ENCODE measurements at places on chromosomes 5 and 9. TPM values are rescaled to one million over a fixed set of nuclear protein-coding genes. Genes with fewer than 3 reads are reported as not detected.

- DNase-seq: no peak
These were observed 116.9 kb downstream of the ARRDC3 start for GRCh38 chr5:91266184-91266705.

GRCh38 chr5:66987949-66988838 is 208.4 kb downstream of the CD180 start:
- no peak for DNase-seq

Gene LEAP2
- 0.31 TPM for polyA plus RNA-seq

DNA sequence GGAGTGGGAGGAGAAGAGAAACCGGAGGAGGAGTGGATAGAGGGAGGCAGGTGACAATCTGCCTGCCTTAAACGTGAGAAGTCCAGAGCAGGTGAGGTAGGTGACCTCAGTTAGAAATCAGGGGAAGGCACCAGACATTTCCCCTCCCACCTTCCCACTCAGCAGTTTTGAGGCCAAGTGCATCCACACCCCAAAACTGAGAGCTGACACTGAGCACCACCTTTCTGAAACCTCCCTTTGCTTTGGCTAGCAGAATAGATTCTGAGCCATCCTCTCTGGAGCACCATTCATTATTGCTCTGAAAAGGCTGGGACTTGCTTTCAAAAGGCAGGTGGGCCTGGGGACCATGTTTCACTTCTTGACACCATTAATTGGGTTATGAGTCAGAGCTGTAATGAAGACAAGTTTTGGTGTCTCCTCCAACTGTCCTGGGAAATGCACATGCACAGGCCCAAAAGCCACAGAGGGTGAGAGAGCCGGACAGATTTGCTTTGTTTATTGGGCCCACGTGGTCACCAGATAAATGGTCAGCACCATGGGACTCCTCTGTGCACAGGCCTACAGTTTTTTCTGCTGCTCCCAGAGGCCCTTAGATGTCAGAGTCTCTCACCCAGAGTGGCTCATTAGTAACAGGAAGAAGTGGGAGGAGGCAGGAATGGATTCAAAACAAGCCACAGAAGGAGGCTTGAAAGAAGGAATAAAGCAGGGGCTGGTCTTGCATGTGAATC is 314.7 kb downstream of the TLE1 start:
- DNase-seq: no peak

DNA sequence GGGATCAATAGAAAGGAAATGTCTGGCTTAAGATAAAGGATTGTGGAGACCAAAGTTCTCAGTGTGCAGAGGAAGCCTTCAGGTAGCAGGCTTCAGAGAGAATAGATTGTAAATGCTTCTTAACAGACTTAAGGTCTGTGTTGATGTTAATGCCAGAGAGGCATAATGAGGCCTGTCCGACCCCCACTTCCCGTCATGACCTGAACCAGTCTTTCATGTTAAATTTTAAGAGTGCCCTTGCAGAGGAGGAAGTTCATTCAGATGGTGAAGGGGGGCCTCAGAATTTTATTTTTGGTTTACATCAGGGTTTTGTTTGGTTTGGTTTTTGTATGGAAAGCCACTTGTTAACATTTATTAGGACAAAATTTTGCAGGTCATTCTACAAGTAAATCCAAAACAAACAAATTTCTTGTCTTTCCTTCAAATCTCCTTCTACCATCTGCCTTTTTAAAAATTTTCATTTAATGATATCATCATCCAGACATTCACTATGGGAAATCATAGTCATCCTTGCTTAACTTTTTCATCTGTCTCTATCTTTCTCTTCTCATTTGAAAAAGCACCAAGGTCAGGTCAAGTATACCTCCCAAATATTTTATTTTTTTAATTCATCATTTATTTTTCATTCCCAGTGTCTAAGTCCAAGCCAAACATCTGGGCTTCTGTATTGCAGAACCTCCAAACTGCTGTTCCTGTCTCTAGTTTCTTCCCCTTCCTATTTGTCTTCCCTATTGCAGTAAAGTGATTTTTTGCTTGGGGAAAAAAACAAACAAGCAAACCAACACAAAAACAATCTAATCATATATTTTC is 6.9 kb upstream of the ABCA1 start:
- DNase-seq: no peak

GRCh38 chr5:149961957-149962409 is 1.4 kb downstream of the SLC26A2 start:
- DNase-seq: no peak

DNA sequence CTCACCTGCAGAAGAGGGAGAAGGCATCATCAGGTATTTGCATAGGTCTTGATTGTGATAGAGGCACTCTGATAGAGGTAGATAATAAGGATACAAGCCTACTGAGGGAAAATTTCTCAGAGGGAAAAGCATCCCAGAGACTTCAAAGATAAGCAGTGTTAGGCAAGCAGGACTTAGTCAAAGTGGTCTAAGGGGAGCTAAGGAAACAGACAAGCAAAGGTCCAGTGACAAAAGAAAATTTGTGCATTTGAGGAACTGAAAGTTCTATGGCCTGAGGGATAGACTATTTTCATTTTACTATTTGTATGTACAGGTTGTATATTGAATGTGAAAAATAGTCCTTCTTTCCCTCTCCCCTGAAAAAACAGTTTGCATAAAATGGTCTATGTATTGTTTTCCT is 27.4 kb downstream of the OXCT1 start:
- DNase-seq: no peak

- DNase-seq: no peak
These were observed 50.7 kb downstream of the SSBP2 start for GRCh38 chr5:81700166-81700565.

DNA sequence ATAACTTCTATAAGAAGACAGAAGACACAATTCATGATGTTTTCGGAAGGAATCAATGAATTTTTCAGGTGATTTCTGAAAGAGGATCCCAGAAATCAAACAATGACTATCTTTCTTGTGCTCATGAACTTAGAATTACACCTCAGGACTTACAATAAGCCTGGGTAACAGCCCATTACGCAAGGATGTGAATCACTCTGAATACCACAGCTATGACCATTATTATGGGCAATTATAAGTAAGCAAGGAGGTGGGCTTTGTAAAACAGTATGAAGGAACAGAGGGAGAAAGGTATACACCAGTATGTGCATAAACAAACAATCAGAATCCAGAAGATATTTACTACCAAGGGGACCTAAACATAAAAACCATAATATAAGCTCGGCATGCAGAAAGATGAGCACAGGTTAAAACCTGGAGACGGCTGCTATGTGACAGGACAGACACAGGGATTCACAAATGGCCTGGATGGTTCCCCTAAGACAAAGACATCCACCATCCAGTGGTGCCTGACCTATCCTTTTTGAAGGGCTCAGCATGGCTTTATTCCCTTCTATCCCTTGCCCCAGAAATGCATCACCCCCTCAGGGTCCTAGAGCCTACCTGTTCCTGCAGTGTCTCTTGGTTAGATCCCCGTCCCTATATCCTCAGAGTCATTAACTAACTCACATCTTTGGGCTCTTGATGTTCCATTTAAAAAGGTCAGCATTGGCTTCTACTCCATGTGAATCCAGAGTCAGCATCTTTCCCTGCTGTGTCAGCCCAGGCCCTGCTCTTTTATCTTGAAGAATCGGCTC is 21.8 kb upstream of the PPP2CA start:
- DNase-seq: peak; percentile 83

GRCh38 chr5:173714551-173715428 is 98.3 kb upstream of the BOD1 start:
- peak; percentile 54 for DNase-seq

Gene LSM11
- polyA plus RNA-seq: 2.4 TPM

Gene GPR150
- polyA plus RNA-seq: 0.25 TPM

GRCh38 chr5:36842087-36842486 is 34.5 kb upstream of the NIPBL start:
- DNase-seq: no peak

GRCh38 chr9:105027084-105027483 is 99.1 kb upstream of the ABCA1 start:
- DNase-seq: no peak

Gene NXNL2
- polyA plus RNA-seq: 3.6 TPM
